ENCODE measurements at places on chromosomes 16 and 17. TPM values are rescaled to one million over a fixed set of nuclear protein-coding genes. Genes with fewer than 3 reads are reported as not detected.

Gene SLC5A10
- not detected for total RNA-seq

Gene HSPB9
- total RNA-seq: not detected

Gene ZG16
- total RNA-seq: not detected

Gene UBB
- total RNA-seq: 3,459 TPM

Gene GP1BA
- total RNA-seq: not detected

Gene PRR35
- not detected for total RNA-seq

Gene EFTUD2
- total RNA-seq: 176 TPM

Gene IGSF6
- total RNA-seq: not detected

Gene SLC13A2
- total RNA-seq: not detected

Gene ASPA
- not detected for total RNA-seq

Gene CCDC40
- 1.5 TPM for total RNA-seq

Gene ADCY9
- 4.9 TPM for total RNA-seq

Gene LDAF1
- 20.3 TPM for total RNA-seq

Gene SOX15
- total RNA-seq: 0.28 TPM

Gene KRT12
- total RNA-seq: not detected

Gene OR1A1
- not detected for total RNA-seq

Gene MYLK3
- total RNA-seq: 0.27 TPM

Gene YBX2
- not detected for total RNA-seq

Gene PRKCB
- total RNA-seq: not detected

Gene KIFC3
- 56.0 TPM for total RNA-seq

Gene ABCC6
- 0.09 TPM for total RNA-seq

Gene TMEM114
- total RNA-seq: not detected

Gene GAS7
- not detected for total RNA-seq

Gene ZNRF1
- 12.9 TPM for total RNA-seq

Gene KRTAP1-5
- not detected for total RNA-seq

Gene KCNAB3
- 0.27 TPM for total RNA-seq

Gene NGFR
- under 0.01 TPM for total RNA-seq

Gene RNF43
- total RNA-seq: not detected

Gene ALDOC
- total RNA-seq: 13.5 TPM

Gene SLC6A2
- not detected for total RNA-seq

Data from endothelial cell of coronary artery (primary cell).